ENCODE measurements at places on chromosomes 3 and 15.

DNA sequence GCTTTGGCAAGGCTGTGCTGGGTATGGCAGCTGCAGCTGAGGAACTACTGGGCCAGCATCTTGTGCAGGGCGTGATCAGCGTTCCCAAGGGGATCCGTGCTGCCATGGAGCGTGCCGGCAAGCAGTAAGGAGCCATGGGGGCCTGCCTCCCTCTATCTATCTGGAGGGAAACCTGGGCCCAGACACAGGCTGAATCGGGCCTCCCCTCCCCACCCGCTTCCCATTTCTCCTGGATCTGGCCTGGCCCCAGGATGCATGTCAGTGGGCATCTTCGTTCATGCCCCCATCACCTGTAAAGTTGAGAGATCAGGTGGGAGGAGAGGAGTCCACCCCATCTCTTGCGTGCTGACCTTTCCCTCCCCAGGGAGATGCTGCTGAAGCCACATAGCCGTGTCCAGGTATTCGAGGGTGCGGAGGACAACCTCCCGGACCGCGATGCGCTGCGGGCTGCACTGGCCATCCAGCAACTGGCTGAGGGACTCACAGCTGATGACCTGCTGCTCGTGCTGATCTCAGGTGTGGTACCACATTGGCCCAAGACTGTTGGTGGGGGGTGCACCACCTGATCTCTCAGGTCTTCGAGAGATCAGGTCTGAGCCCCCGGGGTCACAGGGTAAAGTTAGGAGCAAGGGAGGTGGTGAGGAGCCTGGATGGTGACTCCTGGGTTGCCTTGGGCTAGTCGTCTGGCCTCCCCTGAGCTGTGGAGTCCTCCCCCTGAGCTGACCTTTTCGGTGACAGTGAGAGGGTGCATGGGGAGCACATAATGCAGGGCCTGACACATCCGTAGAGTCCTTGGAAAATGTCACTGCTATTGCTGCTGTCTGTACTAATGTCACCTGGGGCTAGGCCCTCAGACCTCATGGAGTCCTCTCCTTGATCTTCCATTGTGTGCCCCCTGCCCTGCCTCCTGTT lies 3.2 kb downstream of the GLYCTK start:
- no peak for DNase-seq

DNA sequence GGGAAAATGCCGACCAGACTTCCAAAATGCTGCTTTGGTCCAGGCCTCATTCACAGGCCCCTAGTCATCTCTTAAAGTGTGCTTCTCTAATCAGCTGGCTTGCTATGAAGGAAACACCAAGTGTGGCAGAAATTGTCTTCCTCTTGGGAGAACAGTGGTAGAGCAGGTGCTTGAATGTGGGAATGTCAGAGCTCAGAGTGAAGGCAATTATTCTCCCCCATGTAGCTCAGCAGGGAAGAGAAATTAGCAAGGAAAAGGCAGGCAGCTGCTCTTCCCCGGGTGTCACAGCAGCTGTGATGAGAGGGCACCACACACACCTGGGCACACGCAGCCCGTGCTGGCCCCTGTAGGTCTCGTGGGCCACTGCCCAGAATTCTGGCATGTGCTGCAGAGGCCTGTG lies 358.5 kb downstream of the WDR72 start:
- DNase-seq: no peak

DNA sequence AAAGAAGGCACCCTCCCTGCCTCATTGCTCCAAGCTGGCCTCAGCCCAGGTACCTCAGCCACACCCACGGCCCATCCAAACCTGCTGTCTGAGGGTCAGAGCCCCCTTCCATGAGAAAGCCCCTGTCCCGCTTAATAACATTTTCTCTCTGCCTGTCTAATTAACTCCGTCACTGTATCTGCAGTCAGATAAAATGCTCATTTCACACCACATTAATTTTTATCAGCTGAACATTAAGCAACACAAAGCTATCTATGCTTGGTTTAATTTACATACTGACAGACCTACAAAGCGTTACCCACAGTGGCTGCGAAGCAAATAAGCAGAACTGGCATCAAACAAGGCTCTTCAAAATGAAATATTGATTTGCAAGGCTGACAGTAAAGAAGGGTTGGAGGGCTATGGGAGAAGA lies 309.8 kb upstream of the ICE2 start:
- DNase-seq: no peak

DNA sequence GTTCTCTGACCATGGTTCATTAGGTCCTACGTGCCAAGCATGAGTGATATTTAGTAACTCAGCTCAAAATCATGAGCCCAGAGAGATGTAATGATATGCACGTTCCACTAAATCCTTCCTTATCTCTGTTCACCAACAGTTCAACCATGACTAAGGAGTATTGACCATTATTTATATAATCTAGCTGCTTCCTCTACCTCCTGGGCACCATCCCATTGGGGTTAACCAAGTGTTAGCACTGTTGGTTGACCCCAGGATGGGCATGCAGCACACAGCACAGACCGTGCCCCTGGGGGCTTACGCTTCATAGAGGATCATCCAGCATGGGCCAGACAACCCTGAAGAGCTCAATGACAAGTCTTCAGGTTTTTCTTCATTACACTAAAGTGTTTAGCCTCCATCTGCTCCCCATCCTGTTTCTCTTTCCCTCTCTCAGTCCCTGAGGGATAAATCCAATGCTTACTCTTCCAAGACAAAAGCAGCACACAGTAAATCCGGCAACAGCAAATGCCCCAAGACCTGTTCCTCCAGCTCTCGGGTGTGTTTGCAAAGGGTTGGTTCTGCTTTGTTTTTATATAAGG lies 10.4 kb downstream of the FAM174B start:
- DNase-seq: no peak

GRCh38 chr3:101732240-101732641 lies 7.8 kb downstream of the CEP97 start:
- no peak for DNase-seq
